Type B pancreatic cell (in vitro differentiated cells): ENCODE measurements at places on chromosomes 1 and 21. TPM values are rescaled to one million over a fixed set of nuclear protein-coding genes. Genes with fewer than 3 reads are reported as not detected.

Gene MANEAL
- 11.6 and 21.1 TPM in 2 replicates for total RNA-seq

Gene UBXN10
- 1.6 and 5.0 TPM in 2 replicates for total RNA-seq

Gene DNASE2B
- not detected in 2 replicates for total RNA-seq

Gene FAF1
- 49.9 and 60.8 TPM in 2 replicates for total RNA-seq

Gene SMCP
- not detected in 2 replicates for total RNA-seq

Gene CA6
- total RNA-seq = 0.24 TPM in 1 of 2 replicates, not detected in the other

Gene SZT2
- total RNA-seq = 45.8 and 65.7 TPM in 2 replicates

Gene FAM72B
- total RNA-seq = 2.8 and 4.9 TPM in 2 replicates

Gene SELENBP1
- total RNA-seq = 20.5 and 39.2 TPM in 2 replicates

Gene PLA2G5
- total RNA-seq = not detected in 2 replicates

Gene AIM2
- 0.40 and 1.0 TPM in 2 replicates for total RNA-seq

Gene ESRRG
- total RNA-seq = 20.7 and 26.2 TPM in 2 replicates

Gene ADCY10
- total RNA-seq = 0.14 and 0.39 TPM in 2 replicates
